Stimulated activated CD4-positive, alpha-beta T cell treated with anti-CD3 and anti-CD28 coated beads, Interleukin-15, amount 100 ng/mL, for 24 hours (primary cell): ENCODE measurements at places on chromosomes 5 and 9.

- no peak for DNase-seq
These were observed 10.4 kb downstream of the CXXC5 start for GRCh38 chr5:139658501-139658927.

- DNase-seq: no peak
These were observed 253 bp downstream of the SLC12A2 start for GRCh38 chr5:128083811-128084227.

- no peak for DNase-seq
These were observed 739.7 kb upstream of the CDH9 start for GRCh38 chr5:27778121-27778520.

- no peak for DNase-seq
These were observed 205.6 kb downstream of the DENND1A start for GRCh38 chr9:123724211-123724796.

DNA sequence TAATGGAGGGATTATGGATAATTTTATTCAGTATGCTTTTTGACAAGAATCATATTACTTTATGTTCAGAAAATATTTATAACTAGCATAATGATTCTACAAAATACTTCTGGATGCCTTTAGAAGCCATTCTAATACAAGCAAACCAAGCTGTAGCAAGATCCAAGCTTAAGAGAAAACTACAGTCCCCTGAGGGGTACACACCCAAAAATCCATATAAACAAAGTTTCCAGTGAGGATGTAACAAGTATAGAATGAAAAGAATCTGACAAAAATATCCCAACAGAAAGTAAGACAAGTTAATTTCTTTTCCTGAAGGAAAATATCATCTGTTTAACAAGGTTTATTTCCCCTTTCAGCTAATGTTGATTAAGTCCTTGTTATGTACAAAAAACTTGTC, 53.9 kb downstream of the MLLT3 start:
- no peak for DNase-seq

GRCh38 chr9:123453831-123454321, 97.9 kb downstream of the CRB2 start:
- no peak for DNase-seq

GRCh38 chr5:101574017-101574416, 670.9 kb upstream of the ST8SIA4 start:
- no peak for DNase-seq

- DNase-seq: no peak
These were observed 6.9 kb upstream of the SCAMP1 start for GRCh38 chr5:78353520-78353919.

GRCh38 chr5:6202968-6203365, 175.4 kb downstream of the MED10 start:
- no peak for DNase-seq

- no peak for DNase-seq
These were observed 2.5 kb upstream of the SPINK7 start for GRCh38 chr5:148309746-148310145.

GRCh38 chr9:91734371-91734981, 215.6 kb downstream of the ROR2 start:
- peak; percentile 71 for DNase-seq

- no peak for DNase-seq
These were observed 94.4 kb upstream of the TLE4 start for GRCh38 chr9:79477241-79477840.

GRCh38 chr9:37005517-37006140, 28.4 kb downstream of the PAX5 start:
- DNase-seq: no peak

DNA sequence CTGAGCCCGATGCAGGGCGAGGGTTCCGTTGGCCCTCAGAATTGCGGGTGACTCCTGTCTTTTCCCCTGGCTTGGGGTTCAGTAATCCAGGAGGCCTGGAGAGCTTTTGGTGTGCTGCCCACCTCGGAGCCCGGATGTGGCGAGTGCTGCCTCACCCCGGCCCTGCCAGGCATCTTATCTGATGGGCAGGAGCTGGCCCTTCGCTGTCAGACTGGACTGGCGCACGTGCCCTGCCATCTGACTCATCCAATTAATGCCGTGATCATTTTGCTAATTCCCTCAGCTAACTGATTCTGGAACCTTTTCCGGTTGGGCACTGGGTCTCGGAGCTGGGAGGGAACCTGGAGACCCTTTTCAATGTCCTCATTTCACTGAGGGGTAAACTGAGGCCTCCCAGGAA, 34.6 kb downstream of the RXRA start:
- no peak for DNase-seq

DNA sequence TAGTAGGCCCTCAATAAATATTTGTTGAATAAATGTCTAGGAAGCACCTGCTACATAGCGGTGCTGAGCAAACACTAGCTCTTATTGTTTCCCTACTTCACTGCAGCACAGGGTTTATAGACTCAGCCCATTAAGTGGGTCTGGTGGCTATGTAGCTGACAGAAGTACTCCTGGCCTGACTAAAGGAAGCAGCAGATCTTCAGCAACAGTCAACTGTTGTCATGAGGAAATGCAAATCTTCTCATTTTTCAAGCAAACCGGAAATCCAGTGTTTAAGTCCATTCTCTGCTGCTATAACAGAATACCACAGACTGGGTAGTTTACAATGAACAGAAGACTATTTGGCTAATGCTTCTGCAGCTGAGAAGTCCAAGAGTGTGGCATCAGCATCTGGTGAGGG, 2.8 kb upstream of the TEX10 start:
- no peak for DNase-seq

- no peak for DNase-seq
These were observed 123.7 kb upstream of the FBXL17 start for GRCh38 chr5:108505608-108506007.

DNA sequence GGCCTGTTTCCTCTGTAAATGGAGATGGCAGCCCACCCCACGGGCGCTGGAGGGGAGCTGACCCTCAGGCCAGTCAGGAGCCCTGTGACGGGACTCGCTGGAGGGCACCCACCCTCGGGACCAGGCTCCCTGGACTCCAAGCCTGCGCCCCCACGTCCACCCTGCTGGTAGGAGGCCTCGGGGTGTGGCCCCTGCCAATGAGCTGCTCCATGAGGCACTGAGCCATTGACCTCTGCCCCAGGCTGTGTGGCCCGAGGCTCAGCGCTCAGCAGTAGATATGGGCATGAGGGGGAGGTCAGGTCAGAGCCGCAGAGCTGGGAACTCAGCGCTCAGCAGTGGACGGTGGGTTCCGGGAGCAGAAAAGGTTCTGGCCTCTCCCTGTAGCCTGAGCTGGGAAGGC, 52.3 kb upstream of the EGFL7 start:
- DNase-seq: no peak

DNA sequence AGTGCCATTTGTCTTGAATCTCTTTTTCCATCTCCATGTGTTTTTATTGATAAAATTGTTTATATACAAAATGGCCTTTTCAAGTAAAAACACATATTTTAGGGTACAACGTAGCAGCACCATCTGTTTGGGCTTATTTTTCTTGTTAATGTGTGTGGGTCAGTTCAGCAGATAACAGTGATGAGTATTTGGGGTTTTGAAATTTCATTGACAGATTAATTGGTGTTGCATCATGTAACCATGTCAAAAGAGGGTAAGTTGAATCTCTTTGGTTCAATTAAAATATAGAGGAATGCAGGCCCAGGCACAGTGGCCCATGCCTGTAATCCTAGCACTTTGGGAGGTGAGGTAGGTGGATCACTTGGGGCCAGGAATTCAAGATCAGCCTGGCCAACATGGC, 20.0 kb upstream of the PURA start:
- no peak for DNase-seq

- peak; percentile 27 for DNase-seq
These were observed 515 bp downstream of the LCP2 start for GRCh38 chr5:170296935-170297588.

GRCh38 chr5:138792195-138792790, 39.1 kb downstream of the CTNNA1 start:
- no peak for DNase-seq

DNA sequence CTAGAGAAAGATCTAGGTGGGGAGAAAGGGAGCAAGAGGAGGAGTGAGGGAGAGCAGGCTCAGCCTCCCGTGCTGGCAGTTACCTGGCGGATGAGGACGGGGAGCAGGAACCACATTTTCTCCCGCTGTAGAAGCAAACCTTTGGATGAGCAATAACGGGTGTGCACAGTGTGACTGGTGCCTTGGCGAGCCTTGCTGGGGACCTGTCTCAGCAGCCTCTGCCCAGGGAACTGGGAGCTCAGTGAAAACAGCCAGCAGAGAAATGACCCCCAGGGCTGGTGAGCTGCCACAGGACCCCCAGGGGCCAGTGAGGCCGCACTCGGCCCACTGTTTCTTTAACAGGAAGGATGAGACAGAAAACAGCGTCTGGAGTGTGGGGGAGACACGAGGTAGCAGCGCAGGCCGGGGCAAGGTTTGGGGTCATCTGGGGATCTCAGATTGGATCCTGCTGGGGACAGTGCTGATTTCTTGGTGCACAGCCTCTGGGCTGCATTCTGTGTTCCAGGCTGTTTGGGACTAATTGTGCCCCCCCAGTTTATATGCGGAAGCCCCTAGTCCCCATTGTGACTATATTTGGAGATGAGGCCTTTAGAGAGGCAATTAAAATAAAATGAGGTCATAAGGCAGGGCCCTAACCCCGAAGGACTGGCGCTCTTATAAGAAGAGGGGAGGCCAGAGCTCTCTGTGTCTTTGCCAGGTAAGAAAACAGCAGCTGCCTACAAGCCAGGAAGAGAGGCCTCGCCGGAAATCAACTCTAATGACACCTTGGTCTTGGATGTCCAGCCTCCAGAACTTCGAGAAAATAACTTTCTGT, 118.8 kb upstream of the PHYKPL start:
- DNase-seq: no peak

DNA sequence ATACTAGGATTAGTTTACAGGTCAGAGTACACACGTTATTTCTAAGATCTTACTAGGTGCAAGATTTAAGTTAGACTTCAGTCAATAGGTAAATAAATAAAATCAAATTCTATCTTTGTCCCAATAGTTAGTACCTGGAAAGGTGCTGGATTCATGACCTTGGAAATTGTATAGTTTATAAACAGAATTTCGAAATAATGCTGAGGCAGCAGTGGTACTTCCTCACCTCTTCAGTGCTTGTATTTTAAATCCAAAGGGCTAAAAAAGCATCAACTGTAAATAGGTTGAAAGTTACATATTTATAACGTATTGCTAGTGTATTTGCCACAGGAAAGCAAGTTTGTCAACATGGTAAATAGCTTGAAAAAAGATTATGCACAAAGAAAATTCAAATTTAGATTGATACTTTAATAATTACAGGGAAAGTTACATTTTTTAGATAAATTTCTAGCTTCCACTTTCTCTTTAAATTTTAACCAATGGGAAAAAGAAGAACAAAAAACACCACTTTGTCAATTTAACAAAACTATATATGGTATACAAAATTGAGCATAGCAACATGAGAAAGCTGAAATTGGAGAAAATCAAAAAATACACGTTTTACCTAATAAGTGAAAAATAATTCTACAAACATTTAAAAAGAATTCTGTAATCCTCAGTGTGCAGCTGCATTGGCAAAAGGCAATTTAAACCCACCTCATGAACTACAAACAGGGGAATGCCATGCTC, 46.5 kb downstream of the NR3C1 start:
- DNase-seq: no peak

- no peak for DNase-seq
These were observed 147.0 kb upstream of the RASA1 start for GRCh38 chr5:87120518-87121303.

- DNase-seq: no peak
These were observed 1026.3 kb downstream of the CDH12 start for GRCh38 chr5:21826884-21827283.

DNA sequence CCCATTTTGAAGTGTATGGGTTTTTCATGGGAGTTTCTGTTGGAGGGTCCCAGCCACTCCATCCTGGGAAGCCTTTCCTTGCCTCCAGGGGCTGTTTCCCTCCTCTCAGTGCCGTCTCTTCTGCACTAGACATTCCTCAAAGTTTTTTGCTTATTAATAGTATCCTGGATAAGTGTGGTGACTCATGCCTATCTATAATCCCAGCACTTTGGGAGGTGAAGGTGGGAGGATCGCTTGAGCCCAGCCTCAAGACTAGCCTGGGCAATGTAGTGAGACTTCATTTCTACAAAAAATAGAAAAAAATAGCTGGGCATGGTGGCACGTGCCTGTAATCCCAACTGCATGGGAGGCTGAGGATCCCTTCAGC, 43.1 kb downstream of the RALGPS1 start:
- DNase-seq: no peak

DNA sequence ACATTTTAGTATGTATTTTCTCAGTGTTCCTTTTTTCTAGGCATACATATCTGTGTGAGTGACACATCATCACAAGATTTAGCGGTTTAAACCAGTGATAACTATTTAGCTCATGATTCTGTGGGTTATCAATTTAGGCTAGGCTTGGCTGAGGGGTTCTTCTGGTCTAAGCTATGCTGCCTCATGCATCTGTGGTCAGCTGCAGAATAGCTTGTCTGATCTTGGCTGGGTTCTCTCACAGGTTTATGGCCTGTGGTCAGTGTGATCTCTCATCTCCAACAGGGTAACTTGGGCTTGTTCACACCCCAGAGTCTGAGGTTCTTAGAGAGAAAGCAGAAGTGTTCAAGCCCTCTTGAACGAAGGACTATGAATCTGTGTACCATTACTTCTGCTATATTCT, 363.3 kb downstream of the KDM4C start:
- no peak for DNase-seq

- no peak for DNase-seq
These were observed 9.0 kb downstream of the ADAMTS16 start for GRCh38 chr5:5149154-5149553.

DNA sequence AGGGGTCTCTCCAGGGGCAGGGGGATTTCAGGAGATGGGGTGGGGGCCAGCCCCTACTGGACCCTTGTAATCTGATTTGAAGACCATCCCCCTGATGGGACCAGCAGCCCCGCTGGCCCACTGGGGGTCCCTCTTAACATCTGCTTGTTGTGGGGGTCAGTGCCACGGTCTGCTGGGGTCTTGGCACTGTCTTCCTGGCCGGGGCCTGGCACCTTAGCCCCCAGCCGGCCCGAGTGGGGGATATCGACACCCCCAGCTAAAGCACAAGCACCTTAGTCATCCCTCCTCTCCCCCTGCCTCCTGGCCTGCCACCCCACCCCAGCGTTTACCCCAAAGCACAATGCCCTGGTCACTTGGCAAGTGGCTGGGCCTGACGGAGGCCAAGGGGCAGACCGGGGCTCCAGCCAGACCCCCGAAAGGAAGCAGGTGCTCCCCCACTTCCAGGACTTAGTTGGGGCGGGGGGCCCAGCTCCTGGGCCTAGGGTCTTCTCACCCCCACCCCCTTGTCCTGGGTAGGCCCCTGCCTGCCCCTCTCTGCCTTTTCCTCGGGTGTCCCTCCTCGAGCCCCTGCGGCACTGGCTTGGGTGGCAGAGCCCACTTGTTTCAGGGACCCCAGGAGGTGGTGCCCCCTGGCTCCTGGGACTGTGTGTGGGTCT, 1.4 kb upstream of the NFX1 start:
- DNase-seq: no peak

- peak; percentile 19 for DNase-seq
These were observed 8.6 kb upstream of the SV2C start for GRCh38 chr5:76074487-76075065.

GRCh38 chr5:160009591-160009989, 651 bp downstream of the TTC1 start:
- no peak for DNase-seq

GRCh38 chr5:148509893-148510292, 126.1 kb downstream of the FBXO38 start:
- no peak for DNase-seq

GRCh38 chr9:84592918-84593317, 76.6 kb upstream of the NTRK2 start:
- no peak for DNase-seq
